Melanocyte of skin (primary cell): ENCODE measurements at places on chromosomes 5 and 9. TPM values are rescaled to one million over a fixed set of nuclear protein-coding genes. Genes with fewer than 3 reads are reported as not detected.

Gene PLPP7
- total RNA-seq: 4.7 and 6.3 TPM in 2 replicates

Gene PCDHGB3
- total RNA-seq: 1.00 and 1.5 TPM in 2 replicates

Gene HMGCS1
- 154 and 158 TPM in 2 replicates for total RNA-seq

Gene SPINK6
- total RNA-seq: not detected in 2 replicates

Gene SLC4A9
- total RNA-seq: not detected in 2 replicates

Gene OCLN
- total RNA-seq: 0.34 and 1.1 TPM in 2 replicates

Gene EIF4EBP3
- 1.7 and 3.2 TPM in 2 replicates for total RNA-seq

Gene CMYA5
- 1.3 and 1.5 TPM in 2 replicates for total RNA-seq

Gene ZNF658
- 2.7 and 5.1 TPM in 2 replicates for total RNA-seq
